NCI-H1694 (cell line): ENCODE measurements at places on chromosomes 12 and 14.

DNA sequence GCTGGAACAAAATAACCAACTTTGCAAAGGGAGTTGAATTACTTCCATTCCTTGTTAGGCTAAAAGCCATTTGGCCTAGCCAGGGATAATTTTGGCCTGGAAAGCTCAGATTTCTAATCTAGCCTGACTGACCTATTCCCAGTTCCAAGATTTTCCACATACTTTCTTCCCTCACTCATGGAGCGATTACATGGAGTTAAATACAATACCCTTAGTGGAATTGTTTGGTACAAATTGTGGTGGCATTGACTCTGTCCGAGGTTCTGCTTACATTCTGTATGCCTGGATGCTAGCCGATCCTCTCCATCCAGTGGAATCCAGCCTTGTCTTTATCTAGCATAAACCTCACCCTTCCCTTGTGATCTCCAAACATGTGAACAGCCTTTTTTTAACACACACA is 965.1 kb downstream of the DIO2 start:
- DNase-seq = no peak

- DNase-seq = peak; percentile 84
These were observed 321.4 kb upstream of the LRFN5 start for GRCh38 chr14:41285186-41285748.

DNA sequence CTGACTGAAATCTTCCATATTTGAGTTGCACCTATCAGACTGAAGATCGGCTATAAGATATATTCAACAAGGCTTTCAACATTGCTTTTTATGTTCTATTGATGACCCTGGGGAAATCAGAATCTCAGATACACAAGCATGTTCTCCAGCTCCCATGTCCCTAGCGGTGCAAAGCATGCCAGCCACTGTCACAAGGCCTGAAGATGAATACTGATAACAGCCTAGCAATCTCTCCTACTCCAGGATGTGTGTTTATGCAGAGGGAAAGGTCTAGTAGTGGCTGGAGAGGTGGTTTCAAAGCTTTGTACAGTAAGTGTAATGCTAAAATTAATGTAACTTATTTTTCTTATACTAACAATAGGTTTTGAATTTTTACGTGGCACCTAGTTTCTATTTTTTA is 64.6 kb downstream of the SOX5 start:
- DNase-seq = no peak

GRCh38 chr12:18919871-18920511 is 182.1 kb downstream of the CAPZA3 start:
- DNase-seq = no peak

- no peak for DNase-seq
These were observed 466.6 kb downstream of the EGLN3 start for GRCh38 chr14:33484264-33484663.

- DNase-seq = no peak
These were observed 77.0 kb downstream of the POLR3B start for GRCh38 chr12:106434526-106434925.

DNA sequence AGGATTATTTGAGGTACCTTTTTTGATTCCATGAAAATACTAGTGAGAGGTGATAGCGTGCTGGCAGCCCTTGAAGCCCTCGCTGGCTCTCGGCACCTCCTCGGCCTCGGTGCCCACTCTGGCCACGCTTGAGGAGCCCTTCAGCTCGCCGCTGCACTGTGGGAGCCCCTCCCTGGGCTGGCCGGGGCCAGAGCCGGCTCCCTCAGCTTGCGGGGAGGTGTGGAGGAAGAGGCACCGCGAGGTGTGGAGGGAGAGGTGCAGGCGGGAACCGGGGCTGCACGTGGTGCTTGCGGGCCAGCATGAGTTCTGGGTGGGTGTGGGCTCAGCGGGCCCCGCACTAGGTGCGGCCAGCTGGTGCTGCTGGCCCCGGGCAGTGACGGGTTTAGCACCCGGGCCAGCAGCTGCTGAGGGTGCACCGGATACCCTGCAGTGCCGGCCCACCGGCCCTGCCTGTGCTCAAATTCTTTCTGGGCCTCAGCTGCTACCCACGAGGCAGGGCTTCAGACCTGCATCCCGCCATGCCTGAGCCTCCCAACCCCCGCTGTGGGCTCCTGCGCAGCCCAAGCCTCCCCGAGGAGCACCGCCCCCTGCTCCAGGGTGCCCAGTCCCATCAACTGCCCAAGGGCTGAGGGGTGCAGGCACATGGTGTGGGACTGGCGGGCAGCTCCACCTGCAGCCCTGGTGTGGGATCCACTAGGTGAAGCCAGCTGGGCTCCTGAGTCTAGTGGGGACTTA is 7.4 kb downstream of the MOK start:
- DNase-seq = no peak

GRCh38 chr12:75888874-75889613 is 142.5 kb downstream of the PHLDA1 start:
- DNase-seq = no peak

DNA sequence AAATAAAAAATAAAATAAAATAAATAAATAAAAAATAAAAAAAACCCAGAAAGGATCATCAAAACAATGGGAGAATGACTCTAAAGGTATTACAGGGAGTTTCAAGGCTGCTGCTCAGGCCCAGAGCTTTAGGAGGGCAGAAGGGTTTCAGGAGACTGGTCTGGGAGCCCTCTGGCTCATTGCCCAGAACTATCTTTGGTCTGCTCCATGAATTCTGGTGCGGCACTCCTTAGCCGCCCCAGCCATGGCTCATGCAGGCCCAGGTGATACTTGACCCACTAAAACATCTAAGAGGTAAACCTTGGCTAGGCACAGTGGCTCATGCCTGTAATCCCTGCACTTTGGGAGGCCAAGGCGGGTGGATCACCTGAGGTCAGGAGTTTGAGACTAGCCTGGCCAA is 14.7 kb upstream of the TMED10 start:
- no peak for DNase-seq

GRCh38 chr14:69613312-69614073 is 2.1 kb downstream of the SUSD6 start:
- DNase-seq = no peak

DNA sequence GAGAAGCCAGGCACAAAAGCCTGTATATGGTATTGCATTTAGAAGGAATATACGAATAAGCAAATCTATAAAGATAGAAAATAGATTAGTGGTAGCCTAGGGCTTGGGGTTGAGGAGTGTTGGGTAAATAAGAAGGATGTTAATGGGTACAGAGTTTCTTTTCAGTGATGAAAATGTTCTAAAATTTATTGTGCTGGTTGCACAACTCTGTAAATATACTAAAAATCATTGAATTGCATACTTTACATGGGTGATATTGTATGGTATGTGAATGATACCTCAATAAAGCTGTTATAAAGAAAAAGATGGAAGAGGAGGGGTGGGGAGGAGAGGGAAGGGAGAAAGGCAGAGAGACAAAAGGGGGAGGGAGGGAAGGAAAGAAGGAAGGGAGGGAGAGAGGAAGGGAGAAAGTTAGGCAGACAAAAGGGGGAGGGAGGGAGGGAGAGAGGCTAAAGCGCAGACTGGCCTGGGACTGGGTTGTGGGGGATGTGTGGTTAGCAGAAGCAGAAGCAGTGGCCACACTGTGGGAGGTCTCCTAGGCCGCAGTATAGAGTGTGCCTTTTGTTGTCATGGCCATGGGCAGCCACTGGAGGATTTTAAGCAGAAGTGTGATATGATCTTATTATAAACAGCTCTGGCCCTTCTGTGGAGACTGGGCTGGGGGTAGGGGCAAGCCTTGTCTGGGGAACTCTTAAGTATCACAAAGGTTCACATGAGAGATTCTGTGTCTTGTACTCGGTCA is 73.6 kb upstream of the ELK3 start:
- no peak for DNase-seq

GRCh38 chr14:105479431-105480158 is 5.0 kb downstream of the CRIP2 start:
- peak; percentile 32 for DNase-seq

- DNase-seq = no peak
These were observed 25.7 kb downstream of the NUAK1 start for GRCh38 chr12:106113042-106113441.

- no peak for DNase-seq
These were observed 380.1 kb downstream of the RAD51B start for GRCh38 chr14:68199554-68200151.

DNA sequence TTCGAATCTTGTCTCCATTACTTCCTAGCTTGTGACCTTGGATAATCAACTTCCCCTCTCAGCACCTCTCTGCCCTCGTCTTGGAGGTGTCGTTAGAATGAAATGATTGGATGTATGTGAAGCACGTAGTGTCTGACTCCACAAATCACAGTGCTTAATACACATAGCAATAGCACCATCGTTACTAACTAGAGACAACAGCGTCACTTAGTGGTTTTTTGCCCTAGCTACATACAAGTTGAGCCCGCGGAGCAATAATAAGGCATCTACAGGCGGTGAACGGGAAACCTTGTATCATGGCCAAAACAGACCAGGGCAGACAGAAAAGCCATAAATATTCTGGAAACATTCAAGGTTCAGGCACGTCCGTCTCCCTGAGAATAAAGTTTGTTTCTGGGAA is 154.9 kb downstream of the ASCL4 start:
- peak; percentile 33 for DNase-seq

DNA sequence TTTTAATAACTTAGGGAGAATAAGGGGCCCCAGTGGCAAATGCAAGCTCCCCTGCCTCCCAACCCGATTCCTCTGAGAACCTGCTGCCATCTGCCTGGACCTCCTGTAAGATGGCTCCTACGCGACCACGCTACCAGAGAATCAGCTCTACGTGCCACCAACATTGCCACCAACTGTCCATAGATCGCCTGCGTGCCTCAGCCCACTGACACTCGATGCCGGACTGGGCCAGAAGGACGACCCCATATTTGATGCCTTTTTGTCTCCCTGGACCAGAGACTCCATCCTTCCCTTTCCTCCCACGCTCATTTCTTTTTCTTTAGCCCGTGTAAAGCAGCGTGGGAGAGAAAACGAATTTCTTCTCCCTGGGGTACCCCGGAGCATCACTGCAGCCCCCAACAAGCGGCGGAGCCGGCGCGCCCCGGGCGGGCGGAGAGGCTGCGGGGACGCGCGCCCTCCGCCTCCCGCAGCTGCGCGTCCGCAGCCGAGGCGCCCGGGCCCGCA is 565 bp upstream of the KLHL42 start:
- DNase-seq = peak; percentile 55

GRCh38 chr12:28966046-28966780 is 182.9 kb upstream of the FAR2 start:
- DNase-seq = no peak

DNA sequence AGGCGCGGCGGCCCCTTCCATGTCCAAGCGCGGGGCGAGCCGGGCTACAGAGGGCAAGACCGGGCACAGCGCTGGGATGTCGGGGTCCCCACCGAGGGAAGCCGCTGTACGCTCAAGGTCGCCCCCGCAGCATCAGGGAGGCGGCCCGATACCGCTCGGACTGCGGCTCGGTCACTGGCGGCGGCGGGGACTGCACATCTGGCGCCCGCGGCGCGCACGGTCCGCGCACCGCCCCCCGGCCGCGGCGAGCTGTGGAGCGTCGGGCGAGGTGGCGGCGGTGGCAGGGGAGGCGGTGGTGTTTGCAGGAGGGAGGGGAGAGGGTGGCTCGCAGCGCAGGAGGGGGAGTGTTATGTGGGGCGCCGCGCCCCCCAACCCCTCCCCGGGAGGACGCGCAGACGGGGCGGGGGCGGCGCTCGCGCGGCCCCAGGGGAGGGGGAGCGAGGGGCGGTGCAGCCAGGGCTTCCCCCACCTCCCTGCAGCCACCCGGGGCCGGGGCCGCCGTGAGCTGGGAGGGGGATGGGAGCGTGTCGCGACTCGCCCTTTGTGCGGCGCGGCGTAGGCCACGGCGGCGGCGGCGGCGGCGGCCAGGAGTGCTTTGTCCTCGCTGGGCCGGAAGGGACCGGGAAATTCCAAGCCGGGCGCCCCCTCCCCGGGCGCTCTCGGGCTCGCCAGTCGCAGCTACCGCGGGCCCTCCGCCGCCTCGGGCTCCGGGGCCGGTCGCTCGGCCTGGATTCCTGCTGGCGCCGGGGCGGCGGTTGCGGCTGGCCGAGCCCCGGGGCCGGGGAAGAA is at the start of gene NUAK1:
Gene NUAK1 (minus strand): TSS at position 322 of the 789 bp plus-strand sequence. CDS start 301 bp downstream, at position 21.
- DNase-seq = peak; percentile 43

GRCh38 chr12:13613297-13613696 is 368.1 kb downstream of the GRIN2B start:
- no peak for DNase-seq

GRCh38 chr12:75854681-75855309 is 176.8 kb downstream of the PHLDA1 start:
- no peak for DNase-seq

GRCh38 chr12:89470741-89471509 is 53.7 kb downstream of the GALNT4 start:
- DNase-seq = peak; percentile 14

DNA sequence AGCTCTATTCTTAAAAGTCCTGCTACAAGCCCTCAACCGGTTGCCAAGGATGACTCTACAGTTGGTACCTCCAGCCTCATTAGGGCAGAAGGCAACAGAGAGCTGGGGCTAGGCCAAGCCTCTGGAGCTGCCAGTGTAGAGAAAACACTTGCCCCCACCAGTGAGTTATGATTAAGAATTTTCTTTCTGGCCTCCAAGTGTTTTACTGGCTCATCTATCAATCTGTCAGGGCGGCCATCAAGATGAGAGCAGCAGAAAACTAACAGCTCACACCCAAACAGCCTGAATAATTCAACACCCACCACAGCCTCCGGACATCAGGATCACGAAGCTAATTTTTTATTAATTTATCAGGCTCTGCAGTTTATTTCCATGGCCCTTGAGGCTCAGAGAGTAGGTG is 40.7 kb upstream of the CMKLR1 start:
- peak; percentile 16 for DNase-seq

- DNase-seq = no peak
These were observed 158.9 kb upstream of the BTG1 start for GRCh38 chr12:92304371-92305055.

DNA sequence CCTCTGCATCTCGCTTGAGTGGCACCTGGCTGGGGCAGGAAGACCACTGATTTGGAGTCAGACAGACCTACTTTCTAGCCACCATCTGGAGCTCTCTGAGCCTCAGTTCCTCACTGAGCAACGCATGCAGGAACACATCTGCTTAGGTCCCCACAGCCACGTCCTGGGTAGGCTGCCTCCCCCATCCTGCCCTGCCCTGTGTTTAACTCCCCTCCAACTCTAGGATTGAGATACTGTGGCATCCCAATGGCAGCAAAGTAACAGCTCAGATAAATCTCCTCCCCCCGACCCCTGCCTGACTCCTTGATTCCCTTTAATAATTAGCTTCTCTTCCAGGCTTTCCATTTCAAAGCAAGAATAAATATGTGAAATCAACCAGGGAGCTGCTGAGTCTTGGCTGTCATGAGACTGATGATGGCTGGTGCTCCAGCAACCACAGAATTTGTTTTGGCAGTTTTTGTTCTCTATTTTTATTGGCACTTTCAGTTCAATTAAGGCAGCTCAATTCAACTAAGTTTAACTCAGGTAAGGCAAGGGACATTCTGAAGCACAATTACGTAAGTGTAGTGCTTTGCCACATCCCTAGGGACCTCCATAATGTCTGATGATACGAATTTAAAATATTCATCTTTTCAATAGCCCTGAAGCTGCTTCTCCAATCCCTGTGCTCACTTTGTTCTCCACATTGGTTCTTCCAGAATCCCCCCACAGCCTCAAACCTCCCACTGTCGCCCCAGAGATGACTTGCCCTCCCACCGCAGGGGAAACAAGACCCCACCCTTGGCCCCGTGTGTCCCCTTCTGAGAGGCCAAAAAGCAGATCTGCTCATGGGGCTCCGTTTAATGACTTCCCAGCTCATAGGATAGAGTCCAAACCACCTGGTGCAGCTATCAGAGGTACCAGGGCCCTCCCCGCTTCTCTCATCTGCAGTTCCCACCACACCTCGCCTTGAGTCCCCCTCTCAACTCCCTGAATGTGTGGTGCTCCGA is 58.2 kb downstream of the ESR2 start:
- DNase-seq = no peak

- DNase-seq = no peak
These were observed 45.6 kb downstream of the CCDC88C start for GRCh38 chr14:91371990-91372375.
